ENCODE measurements at places on chromosomes 7 and 10. TPM values are rescaled to one million over a fixed set of nuclear protein-coding genes. Genes with fewer than 3 reads are reported as not detected.

The EBLN1 gene
- not detected for total RNA-seq

The TRPV5 gene
- total RNA-seq = not detected

The UCMA gene
- total RNA-seq = not detected

The GIMAP5 gene
- total RNA-seq = not detected

The COMMD3 gene
- total RNA-seq = 122 TPM

The RPEL1 gene
- total RNA-seq = 0.17 TPM

The CRHR2 gene
- not detected for total RNA-seq

The LIPN gene
- total RNA-seq = not detected

The DNAH11 gene
- 6.2 TPM for total RNA-seq

Data from A172 (cell line).